ENCODE measurements at places on chromosomes 5 and 9. TPM values are rescaled to one million over a fixed set of nuclear protein-coding genes. Genes with fewer than 3 reads are reported as not detected.

Gene IGIP
- 14.8 TPM for total RNA-seq

Gene PROB1
- 58.7 TPM for total RNA-seq

Gene HAVCR2
- 0.88 TPM for total RNA-seq

GRCh38 chr5:108765647-108766046 lies 17.9 kb downstream of the FER start:
- no peak for DNase-seq

GRCh38 chr9:91256235-91256634 lies 105.5 kb downstream of the AUH start:
- no peak for DNase-seq

DNA sequence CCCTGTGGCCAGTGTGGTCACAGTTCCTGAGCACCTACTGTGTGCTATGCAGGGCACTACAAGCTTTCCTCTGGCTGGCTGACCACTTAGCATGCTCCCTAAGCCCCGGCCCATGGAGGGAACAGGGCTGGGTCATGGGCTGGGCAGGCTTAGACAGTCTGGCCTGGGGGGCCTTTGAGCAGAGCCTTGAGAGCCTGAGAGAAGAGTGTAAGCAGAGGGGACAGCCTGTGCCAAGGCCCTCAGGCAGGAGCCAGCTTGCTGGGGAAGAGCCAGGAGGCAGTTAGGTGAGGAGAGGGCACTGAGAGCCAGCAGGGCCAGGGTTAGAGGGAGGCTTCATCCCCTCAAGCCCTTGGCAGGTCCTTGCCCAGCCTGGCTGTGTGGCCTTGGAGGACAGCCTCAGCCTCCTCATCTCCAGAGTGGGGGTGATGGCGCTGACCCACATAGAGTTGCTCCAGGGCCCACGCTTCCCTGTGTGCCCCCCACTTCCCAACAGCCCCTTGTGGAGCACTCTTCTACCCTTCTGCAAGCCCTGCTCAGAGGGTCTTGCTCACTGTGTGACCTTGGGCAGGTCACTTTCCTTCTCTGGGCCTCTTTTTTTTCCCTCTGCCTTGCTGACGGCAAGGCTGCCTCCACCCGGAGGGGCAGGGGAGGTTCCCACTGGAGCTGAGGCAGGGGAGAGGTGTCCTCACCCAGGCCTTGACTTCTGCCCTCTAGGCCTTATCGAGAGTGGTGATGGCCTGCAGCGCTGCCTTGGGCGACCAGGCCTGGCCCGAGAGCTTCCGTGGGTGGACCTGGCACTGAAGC lies 107.1 kb downstream of the PHF2 start:
- DNase-seq = no peak

DNA sequence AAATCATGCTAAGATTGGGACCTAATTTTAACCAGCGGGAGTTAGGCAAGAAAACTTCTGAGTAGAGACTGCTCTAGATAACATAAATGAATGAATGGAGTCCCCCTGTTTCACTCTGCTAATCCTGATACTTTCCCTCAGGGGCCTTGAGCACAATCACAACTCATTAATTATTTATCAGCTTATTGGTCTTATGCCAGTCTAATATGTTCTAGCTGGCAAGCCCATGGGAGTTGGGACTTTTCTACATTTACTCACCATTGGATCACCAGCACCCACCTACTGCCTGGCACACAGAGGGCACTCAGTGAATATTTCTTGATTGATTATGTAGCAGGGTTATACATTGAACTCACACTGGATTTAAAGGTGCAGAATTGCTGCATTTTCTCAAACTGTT lies 13.5 kb upstream of the TMED7 start:
- no peak for DNase-seq
